ENCODE measurements at places on chromosomes 5 and 9.

- DNase-seq: no peak
These were observed 88.7 kb downstream of the SYK start for GRCh38 chr9:90890146-90890810.

DNA sequence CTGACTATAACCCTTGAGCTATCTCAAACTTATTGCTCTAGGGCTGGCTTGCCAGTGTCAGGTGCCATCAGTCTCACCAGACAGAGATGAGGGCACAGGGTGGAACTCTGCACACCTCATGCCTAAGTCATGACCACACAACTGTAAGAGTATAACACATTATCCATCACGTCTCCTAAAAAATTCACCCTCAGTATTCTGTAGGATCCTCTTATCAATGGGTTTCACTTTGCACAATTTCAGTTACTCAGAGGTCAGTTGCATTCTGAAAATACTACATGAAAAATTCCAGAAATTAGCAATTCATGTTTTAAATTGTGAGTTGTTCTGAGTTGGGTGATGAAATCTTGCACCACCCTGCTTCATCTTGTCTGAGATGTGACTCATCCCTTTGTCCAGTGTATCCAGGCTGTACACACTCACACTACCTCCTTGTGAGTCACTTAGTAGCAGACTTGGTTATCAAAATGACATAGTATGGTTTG is 690.9 kb upstream of the CDH18 start:
- no peak for DNase-seq

DNA sequence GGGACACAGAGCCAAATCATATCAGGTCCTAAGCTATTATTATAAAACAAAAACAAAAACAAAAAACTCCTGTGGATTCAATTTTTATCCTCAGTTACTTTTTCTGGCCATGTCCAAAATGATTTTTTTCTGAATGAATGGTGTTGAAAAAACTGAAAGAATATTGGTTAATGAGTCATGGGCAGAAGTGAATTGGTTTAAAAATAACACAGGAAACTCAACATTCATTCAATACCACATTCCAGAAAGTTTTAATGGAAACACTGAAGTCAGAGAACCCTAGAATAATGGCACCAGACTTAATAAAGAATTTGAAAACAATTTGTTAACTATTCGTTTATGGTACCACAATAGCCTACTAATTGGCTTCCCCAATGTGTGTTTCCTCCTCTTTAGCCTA is 102.4 kb upstream of the CDH9 start:
- no peak for DNase-seq

- peak; percentile 75 for DNase-seq
These were observed 14.7 kb upstream of the CXXC5 start for GRCh38 chr5:139633295-139634027.

DNA sequence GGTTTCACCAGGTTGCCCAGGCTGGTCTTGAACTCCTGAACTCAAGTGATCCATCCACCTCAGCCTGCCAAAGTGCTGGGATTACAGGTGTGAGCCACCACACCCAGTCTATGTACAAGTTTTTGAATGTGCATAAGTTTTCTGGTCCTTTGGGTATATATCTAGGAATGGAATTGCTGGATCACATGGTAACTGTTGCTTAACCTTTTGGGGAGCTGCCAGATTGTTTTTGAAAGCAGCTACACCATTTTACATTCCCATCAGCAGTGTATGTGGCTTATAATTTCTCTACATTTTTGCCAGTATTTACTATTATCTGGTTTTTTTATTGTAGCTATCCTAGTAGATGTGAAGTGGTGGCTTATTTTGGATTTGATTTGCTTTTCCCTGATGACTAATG is 8.9 kb upstream of the LNPEP start:
- no peak for DNase-seq

DNA sequence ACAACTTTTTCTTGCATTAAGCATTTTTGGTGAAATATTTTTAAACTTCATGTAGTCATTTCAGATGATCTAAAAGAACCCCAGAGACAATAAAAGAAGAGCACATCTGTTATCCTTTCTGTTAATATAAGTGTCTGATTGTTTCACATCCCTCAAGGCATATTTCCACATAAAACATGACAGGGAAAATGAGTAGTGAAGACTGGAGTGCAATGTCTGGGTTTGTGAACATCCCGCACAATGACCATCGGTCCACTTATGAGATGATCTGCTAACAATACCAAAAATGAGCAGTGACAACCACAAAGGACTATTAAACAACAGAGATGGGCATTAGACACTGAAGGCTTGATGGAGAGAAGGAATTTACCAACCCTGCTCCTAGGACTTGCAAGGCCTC is 209.1 kb downstream of the NR2F1-AS1 start:
- no peak for DNase-seq

- no peak for DNase-seq
These were observed 267.5 kb downstream of the ZSWIM6 start for GRCh38 chr5:61599370-61600122.

DNA sequence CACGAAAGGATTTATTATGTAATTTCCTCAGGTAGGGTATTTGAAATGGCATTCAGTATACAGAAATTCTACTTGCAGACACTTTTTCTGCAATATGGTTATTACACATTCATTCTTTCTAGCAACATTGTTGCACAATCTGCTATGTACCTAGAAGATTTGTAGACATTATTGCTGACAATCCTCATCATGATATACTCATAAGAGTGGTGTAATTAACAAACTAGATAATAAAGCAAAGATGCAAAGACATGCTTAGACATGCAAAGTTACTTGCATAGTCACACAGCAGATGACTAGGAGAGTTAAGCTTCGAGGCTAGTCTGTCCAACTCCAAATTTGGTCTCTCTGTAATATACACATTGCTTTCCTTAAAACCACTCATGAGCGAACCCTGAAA is 317.1 kb downstream of the ASTN2 start:
- DNase-seq: no peak

DNA sequence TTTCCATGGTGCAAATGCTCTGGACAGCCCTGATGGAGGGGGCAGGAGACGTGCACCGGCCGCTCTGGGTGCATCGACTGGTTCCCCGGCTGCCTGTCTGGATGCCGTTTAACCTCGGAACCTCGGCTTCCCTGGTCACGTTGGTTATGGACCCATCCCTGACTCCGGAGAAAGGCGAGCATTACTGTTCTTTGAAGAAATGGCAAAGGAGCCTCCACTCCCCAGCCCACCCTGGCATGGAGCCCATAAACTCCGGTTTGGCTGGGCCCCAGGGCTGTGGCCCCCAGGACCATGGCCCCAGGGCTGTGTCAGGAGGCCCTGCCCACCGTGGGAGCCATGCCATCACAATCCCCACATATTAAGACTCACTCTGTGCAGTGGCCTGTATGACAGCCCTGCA is 28.9 kb downstream of the DBH start:
- no peak for DNase-seq

DNA sequence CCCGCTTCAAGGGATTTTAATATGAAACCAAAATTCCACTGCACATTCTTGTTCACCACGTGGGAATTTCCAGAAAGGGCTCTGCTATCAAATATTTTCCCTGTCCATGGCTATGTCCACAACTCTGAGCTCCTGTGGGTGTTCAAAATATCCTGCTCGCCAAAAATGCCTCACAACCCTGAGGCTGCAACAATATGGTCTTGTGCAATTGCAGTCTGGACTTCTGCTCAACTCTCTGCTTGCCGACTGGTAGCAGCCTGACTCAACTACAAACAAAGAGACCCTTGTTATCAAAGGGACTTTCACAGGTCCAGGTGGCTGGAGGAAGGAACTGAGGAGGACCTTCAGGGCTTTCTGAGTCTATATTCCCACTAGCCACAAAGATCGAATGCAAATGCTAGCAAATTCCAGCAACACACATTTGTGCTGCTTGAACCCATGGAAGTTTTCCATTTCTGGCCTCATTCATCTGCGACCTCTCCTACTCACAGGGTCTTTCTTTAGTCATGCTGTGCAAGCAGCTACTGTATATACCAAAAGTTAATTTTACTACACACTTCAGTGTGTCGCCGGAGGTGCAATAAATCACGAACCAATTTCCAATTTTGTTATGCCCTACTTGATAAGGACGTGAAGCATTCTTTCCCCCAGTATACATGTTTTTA is 169.2 kb upstream of the SLC30A5 start:
- no peak for DNase-seq

DNA sequence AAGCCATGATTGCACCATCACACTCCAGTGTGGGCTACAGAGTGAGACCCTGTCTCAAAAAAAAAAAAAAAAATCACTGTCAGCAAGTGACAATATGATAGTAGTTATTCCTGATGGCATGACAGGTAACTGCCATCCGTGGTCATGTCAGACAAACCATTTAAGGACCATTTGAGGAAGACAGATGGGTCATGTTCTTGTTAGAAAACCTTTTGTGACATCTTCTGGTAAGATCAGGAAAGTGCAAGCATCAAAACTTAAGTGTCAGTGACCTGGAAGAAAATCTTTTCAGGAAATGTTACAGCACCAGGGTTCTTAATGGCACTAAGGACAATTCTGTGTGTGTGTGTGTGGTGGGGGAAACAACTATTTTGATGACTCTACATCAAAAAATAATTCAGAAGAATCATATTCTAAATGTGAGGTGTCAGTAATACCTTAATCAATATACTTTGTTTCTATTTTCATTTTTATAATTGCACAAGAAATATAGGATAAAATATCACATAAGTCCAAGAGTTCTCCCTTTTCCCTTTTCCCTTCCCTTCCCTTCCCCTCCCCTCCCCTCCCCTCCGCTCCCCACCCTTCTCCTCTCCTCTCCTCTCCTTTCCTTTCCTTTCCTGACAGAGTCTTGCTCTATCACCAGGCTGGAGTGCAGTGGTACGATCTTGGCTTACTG is 17.8 kb downstream of the SLC38A9 start:
- peak; percentile 24 for DNase-seq

DNA sequence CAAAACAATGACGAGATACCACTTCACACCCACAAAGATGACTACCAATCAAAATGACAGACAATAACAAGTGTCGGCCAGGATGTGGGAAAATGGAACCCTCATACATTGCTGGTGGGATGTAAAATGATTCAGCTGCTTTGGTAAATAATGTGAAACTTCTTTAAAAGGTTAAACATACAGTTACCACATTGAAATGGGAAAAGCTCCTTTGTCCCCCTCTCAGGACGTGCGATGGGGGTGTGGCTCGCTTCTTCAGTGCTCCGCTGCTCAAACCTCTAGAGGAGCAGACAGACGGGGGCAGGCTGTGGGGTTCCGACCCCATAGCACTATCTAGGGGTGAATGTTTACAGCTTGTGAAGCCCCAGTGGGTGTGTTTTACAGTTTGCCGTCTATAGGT is 8.0 kb upstream of the PLPP6 start:
- DNase-seq: no peak

GRCh38 chr5:88235828-88236227 is 32.8 kb downstream of the TMEM161B start:
- DNase-seq: no peak

DNA sequence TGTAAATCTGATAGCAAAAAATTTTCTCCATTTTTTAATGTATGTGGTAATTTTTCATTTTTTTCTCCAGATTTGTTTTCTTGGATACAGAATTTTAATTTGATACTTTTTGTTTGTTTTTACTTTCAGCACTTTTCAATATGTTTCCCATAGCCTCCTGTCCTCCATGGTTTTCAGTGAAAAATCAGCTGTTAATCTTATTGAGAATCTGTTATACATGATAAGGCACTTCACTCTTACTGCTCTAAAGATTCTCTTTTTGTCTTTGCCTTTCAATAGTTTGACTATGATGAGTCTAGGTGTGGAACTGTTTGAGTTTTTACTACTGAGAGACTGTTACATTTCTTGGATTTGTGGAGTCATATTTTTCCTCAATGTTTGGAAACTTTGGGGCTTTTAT is 455.7 kb upstream of the NUDT12 start:
- no peak for DNase-seq

DNA sequence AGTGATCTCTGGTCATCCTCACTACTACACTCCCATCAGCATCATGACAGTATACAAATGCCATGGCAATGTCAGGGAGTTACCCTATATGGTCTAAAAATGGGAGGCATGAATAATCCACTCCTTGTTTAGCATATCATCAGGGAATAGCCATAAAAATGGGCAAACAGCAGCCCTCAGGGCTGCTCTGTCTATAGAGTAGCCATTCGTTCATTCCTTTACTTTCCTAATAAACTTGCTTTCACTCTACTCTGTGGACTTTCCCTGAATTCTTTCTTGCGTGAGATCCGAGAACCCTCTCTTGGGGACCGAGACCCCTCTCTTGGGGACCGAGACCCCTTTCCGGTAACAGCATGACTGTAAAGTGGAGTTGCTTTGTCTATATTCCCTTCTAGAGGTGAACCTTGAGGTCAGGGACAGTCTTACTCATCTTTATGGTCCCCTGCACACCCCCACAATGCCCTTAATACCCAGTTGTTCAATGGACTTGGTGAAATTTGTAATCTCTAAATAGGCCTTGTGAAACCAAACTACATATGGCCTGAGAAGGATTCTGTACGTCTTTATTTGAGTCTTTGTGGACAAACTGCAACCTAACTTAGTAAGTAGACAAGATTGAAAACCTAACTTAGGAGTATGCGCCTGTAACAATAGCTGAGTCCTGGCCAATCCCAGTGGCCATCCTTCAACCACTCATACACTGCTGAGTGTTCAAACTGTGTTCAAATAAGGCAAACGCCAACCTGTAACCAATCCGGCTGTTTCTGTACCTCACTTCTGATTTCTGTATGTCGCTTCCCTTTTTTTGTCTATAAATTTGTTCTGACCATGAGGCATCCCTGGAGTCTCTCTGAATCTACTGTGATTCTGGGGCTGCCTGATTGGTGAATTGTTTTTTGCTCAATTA is 32.3 kb upstream of the UBTD2 start:
- no peak for DNase-seq

- DNase-seq: peak; percentile 55
These were observed 115.6 kb downstream of the CDK5RAP2 start for GRCh38 chr9:120464176-120464886.

DNA sequence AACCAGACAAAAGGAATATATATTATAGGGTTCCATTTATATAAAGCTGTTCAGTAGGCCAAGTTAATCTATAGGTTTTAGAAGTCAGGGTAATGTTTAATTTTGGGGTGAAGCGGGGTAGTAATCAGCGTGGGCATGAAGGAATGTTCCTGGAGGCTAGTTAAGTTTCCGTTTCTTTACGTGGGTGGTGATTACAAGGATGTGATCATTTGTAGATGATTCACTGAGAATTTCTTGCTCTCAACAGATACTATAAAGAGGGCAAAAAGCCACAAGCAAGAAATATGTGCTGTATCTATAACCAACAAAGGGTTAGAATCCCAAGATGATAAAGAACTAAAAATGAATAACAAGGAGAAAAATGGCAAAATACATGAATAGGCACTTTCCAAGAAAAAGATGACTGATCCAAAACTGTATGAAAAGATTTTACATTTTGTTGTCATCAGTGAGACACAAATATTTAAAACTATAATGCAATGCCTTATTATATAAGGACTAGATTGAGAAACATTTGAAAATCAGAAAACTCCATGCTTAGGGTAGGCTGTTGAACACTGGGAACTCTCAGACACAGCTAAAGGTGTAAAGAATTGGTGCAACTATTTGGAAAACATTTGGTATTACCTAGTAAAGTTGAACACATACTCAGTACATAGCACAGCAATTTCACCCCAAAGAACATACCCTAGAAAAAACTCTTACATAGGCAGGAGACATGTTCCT is 224.3 kb upstream of the S1PR3 start:
- no peak for DNase-seq
